ENCODE measurements at places on chromosomes 1 and 21. TPM values are rescaled to one million over a fixed set of nuclear protein-coding genes. Genes with fewer than 3 reads are reported as not detected.

GRCh38 chr1:50371749-50372148 is 51.5 kb downstream of the DMRTA2 start:
- no peaks in the 10 kb centered on the region for H3K36me3 ChIP-seq
- no peak for DNase-seq
- no peak overlapping the region for H3K4me3 ChIP-seq
- H3K27ac ChIP-seq = no peak overlapping the region

DNA sequence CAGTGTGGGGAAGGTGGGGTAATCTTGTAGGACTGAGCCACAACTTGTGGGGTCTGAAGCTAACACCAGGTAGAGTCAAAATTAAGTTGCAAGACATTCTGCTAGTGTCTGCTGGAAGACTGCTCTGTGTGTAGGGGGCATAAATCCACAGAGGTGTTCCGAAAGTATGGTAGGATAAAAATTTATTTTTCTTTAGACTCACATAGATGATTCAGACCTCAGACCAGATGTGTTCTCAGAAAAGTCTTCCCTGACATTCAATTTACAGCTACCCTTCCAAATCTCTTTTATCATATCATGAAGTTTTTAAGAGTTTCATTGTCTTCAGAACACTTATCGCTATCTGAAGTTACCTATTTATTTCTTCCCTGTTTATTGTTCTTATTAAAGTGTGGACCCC is 21.3 kb downstream of the DUSP10 start:
- H3K36me3 ChIP-seq = no peaks in the 10 kb centered on the region
- no peak overlapping the region for H3K4me3 ChIP-seq
- no peak for DNase-seq
- H3K27me3 ChIP-seq = no peaks in the 10 kb centered on the region
- no peak overlapping the region for H3K27ac ChIP-seq

- DNase-seq = no peak
- no peaks in the 10 kb centered on the region for H3K4me1 ChIP-seq
- H3K27me3 ChIP-seq = no peaks in the 10 kb centered on the region
- no peaks in the 10 kb centered on the region for H3K36me3 ChIP-seq
- no peak overlapping the region for H3K4me3 ChIP-seq
Measured at GRCh38 chr21:15978215-15978738, 248.5 kb downstream of the USP25 start.

DNA sequence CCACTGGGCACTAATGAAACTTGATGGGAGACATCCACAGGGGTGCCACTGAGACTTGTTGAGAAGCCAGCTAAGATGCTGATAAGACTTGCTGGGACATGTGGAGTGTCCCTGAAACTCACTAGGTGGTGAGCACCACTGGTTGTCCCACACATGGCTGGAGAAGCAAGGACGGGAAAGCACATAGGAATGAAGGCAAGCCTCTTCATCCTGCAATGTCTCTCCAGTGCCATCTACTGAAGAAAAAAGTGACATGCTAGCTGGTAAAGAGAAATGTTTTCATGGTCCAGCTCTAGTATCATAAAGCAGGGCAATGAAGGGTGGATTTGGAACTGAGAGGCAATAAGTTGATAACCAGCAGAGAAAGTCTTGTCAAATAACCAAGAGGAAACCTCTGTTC is 283.0 kb downstream of the PAPPA2 start:
- no peak overlapping the region for H3K4me3 ChIP-seq
- no peaks in the 10 kb centered on the region for H3K4me1 ChIP-seq
- no peak for DNase-seq
- no peaks in the 10 kb centered on the region for H3K36me3 ChIP-seq

The NEGR1 gene
- total RNA-seq = 46.0 TPM

- no peaks in the 10 kb centered on the region for H3K4me1 ChIP-seq
- H3K27ac ChIP-seq = no peak overlapping the region
- no peaks in the 10 kb centered on the region for H3K36me3 ChIP-seq
- DNase-seq = no peak
Measured at GRCh38 chr1:69836971-69837636, 269.4 kb downstream of the LRRC7 start.

GRCh38 chr21:15057285-15057684 is 7.5 kb downstream of the NRIP1 start:
- no peaks in the 10 kb centered on the region for H3K36me3 ChIP-seq
- no peak for DNase-seq
- no peaks in the 10 kb centered on the region for H3K27me3 ChIP-seq
- no peak overlapping the region for H3K27ac ChIP-seq
- no peak overlapping the region for H3K4me3 ChIP-seq
- peaks cover 59% of the 10 kb centered on the region for H3K4me1 ChIP-seq

DNA sequence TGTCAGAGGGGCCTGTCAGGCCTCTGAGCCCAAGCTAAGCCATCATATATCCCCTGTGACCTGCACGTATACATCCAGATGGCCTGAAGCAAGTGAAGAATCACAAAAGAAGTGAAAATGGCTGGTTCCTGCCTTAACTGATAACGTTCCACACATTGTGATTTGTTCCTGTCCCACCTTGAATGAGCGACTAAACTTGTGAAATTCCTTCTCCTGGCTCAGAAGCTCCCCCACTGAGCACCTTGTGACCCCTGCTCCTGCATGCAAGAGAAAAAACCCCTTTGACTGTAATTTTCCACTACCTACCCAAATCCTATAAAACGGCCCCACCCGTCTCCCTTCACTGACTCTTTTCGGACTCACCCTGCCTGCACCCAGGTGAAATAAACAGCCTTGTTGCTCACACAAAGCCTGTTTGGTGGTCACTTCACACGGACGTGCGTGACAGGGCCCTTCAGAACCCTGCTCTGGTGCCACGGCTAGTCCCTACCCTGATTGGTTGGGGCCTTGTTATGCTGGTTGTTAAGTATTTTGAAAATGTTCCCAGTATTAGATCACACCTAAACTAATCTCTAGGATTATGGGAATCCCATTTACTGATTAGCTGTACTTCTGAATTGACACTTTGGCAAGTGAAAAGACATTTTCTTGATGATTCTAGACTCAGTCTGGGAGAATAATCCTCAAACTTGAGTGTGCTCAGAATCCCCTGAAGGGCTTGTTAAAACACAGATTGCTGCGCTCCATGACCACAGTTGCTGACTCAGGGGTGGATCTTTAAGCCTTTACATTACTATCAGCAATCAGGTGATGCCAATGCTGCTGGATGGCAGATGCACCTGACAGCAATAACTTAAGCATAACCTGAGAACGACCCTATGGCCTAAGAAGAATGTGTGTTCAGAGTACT is 28.8 kb upstream of the SPATA6 start:
- no peak overlapping the region for H3K4me3 ChIP-seq
- peaks cover 22% of the 10 kb centered on the region for H3K4me1 ChIP-seq
- no peak for DNase-seq
- no peaks in the 10 kb centered on the region for H3K36me3 ChIP-seq

- no peak overlapping the region for H3K27ac ChIP-seq
- no peaks in the 10 kb centered on the region for H3K36me3 ChIP-seq
- no peaks in the 10 kb centered on the region for H3K27me3 ChIP-seq
- H3K4me3 ChIP-seq = no peak overlapping the region
Measured at GRCh38 chr21:21163904-21164303, 165.7 kb downstream of the NCAM2 start.

GRCh38 chr1:66480162-66480561 is 53.8 kb upstream of the SGIP1 start:
- H3K4me1 ChIP-seq = no peaks in the 10 kb centered on the region
- DNase-seq = no peak
- no peak overlapping the region for H3K4me3 ChIP-seq
- no peaks in the 10 kb centered on the region for H3K27me3 ChIP-seq

The RPTN gene
- total RNA-seq = not detected

The TPTE gene
- not detected for total RNA-seq

DNA sequence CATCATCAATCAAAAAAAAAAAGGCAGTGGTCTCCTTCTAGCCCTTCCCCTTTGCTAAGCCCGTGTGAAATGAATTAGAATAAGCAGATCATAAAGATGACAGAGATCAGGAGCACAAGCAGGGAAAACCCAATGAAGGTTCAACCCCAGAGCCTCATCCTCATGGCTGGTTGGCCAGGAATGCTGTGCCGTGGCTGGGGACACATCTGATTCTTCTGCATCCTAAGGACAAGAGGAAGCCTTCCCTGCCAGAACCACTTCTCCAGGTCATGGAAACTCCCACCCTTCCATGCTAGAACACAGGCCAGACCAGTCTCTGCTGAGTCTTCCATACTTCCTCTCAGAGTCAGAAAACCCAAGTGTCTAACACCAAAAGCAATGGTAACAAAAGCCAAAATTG is 81.1 kb downstream of the CSMD2 start:
- H3K27me3 ChIP-seq = no peaks in the 10 kb centered on the region
- H3K27ac ChIP-seq = no peak overlapping the region
- no peak for DNase-seq
- no peaks in the 10 kb centered on the region for H3K4me1 ChIP-seq
